ENCODE measurements at places on chromosomes 2 and 18. TPM values are rescaled to one million over a fixed set of nuclear protein-coding genes. Genes with fewer than 3 reads are reported as not detected.

DNA sequence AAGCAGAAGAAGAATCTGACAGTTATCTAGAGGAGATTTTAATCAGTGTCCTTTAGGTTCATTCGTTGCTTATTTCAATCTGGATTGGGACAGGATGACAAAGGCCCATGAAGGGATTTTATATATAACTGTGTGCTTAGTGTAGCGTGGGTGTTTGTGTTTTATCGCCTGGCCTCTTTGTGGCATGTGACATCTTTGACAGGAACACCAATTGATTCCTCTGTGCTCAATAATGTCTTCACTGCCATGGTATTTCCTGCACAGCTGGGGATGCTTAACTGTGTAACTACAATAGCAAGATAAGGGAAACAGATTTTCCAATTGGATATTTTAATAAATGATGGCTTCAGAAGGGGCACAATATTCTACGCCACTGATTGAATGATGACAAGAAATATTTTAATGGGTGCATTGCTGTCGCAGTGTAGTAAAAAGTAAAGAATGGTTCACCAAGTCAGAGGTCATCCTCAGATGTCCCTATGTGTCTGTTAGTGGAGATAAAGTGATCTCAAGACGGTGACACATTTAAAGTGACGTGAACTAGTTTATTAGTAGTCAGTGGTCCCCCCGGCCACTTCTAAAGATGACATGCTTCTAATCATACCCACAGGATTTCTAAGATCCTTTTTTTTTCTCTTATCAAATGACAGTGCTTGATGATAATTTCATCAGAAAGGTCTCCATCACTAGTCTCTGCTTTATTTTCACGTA, 160.4 kb downstream of the AGAP1 start:
- no peak for DNase-seq

DNA sequence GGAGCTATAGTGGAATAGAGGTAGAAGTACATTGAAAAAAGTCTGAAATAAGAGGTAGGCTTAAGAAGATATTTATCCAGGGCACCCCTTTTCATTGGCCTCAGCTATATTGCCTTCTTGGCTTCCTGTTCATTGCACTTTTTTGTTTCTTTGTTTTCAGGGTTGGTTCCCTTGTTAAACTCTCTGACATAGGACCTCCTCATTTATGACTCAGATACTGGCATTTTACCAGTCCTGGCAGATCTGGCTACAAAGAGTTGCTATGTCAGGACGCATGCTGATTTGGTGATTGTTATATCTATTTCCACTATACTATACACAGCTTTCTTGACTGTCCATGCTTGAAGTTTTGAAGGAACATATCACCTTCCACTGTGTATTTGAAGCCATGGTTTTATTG, 60.0 kb downstream of the GCA start:
- DNase-seq = no peak

- no peak for DNase-seq
These were observed 108.6 kb upstream of the CWC22 start for GRCh38 chr2:180115675-180116074.

- no peak for DNase-seq
These were observed 23.7 kb upstream of the NRP2 start for GRCh38 chr2:205658572-205658971.

Gene L3MBTL4
- polyA plus RNA-seq = 4.5 TPM

Gene SRD5A2
- polyA plus RNA-seq = 2.3 TPM

- no peak for DNase-seq
These were observed 9.8 kb downstream of the POU3F3 start for GRCh38 chr2:104863468-104864279.

- DNase-seq = no peak
These were observed 175.7 kb downstream of the PIEZO2 start for GRCh38 chr18:10973567-10974203.

GRCh38 chr18:36895606-36896005, 66.7 kb downstream of the KIAA1328 start:
- DNase-seq = no peak

DNA sequence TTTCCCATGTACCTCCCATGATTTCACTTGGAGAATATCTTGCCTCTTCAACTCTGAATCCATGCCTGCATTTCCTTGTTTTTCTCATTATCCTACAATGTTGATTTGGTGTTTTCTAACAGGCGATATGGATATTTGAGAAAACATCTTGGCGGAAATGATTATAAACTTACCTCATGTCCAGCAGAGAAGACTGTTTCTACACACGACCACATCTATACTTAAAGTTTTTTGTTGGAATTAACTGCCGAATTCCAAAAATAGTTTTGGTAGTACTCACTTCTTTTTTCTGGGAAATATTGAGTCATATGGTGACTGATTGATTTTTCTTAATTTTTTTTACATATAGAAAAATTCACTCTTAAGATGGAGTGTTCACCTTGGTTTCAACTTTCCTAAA, 41.4 kb upstream of the TMEFF2 start:
- DNase-seq = no peak

DNA sequence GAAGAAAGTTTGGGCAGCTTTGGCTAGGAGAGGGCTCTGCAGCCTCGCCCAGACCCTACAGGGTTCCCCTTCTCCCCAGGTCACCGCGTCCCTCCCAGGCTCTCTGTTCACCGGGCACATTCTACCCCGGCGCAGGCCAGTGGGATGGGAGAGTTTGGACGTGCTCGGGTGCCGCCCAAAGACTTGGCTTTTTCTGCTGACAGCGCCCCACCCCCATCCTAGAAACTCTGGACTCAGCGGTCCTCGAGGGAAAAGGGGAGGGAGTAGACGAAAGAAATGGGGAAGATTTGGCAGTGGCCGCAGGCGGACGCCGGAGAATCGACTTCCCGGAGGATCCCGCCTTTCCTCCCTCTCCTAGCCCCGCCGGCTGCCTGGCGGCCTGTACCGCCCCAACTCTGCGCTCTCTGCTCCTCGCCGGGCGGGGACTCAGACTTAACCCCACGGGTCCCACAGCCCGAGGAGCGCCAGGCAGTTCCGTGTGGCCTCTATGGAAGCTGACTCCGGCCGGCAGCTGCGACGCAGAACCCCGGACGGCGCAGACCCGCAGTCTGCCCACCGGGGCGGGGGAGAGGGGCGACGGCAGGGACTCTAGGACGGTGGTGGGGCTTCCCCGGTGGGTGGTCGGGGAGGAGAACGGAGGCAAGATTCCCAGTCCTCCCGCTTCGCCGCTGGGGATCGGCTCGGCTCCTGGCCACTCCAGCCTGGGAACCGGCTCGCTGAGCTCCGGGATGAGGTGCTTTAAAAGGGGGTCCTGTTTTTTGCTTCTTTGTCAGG, 863 bp upstream of the SIX2 start:
- no peak for DNase-seq

DNA sequence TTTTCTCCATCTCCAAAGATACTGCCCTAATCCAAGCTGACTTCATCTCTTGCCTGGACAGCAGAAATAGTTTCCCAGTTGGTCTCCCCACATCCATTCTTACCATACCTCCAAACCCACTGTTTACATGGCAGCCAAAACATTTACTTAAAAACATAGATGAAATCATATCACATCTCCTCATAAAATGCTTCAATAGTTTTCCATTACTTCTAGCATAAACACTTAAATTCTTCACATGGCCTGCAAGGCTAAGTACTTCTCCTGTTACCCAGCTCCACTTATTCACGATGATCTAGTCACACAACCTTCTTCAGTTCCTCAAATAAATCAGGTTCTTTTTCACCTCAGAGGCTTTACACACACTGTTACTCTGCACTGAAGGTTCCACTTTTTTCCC, 185.8 kb upstream of the ACVR2A start:
- no peak for DNase-seq

GRCh38 chr2:154875999-154876398, 177.5 kb downstream of the KCNJ3 start:
- no peak for DNase-seq

Gene FLACC1
- polyA plus RNA-seq = 0.09 TPM

GRCh38 chr2:10912796-10913455, 1.2 kb downstream of the KCNF1 start:
- DNase-seq = no peak

Gene HOXD3
- polyA plus RNA-seq = not detected

Gene ANKRD53
- polyA plus RNA-seq = 0.29 TPM

GRCh38 chr2:75076088-75076487, 117.6 kb downstream of the POLE4 start:
- DNase-seq = no peak

- DNase-seq = no peak
These were observed 56.9 kb downstream of the MFSD6 start for GRCh38 chr2:190465060-190465459.

DNA sequence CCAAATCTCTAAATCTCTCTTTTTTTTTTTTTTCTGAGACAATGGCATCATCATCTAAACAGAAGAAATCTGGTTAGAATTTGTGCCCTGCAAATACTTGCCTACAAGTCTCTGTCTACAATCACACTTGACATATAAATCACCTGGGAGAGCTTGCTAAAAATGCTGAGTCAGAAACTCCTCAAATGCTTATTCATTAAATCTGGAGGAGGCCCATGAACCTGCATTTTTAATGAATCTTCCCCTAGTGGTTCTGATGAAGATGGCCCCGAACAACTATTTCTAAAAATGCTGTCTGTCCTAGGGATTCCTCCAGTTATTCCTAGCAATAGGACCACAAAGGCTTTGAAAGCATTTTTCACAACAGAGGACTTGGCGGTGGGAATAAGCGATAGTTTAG, 1.6 kb upstream of the CSRNP3 start:
- no peak for DNase-seq

Gene SCN2A
- polyA plus RNA-seq = 0.01 TPM

All from liver (tissue), 10 donors.